ENCODE measurements at places on chromosomes 5 and 9.

DNA sequence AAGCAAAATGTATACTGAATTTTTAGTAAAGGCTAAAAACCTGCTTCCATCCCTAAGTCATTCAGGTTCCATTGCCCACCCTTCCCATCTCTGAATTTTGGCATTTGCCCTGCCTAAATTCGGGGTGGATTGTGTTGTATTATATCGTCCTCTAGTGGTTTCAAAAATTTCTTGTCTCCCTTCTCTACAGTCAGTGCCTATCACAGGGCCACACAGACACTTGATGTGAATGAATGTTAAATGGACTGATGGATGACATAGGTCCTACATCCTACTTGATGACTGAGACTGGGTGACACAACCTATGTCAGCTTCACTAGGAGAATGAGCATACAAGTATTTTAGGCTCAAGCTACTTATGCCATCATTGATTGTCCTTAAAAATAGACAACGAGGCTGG lies 45.6 kb upstream of the SLC30A5 start:
- peak; percentile 48 for DNase-seq

DNA sequence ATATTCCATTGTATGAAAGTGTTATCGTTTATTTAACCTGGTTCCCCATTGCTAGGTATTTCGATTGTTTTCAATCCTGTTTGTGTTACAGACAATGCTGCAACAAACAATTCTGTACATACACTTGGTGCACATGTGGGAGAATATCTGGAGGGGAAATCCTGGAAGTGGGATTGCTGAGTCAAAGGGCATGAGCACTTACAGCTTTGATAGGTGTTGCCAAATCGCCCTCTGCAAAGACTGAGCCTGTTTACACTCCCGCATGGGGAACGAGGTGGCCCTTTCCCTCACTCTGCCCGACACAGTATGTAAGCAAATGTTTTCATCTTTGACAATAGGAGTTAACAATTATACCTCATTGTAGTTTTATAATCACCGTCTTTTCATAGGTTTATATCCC lies 66.2 kb downstream of the PDE6A start:
- no peak for DNase-seq

DNA sequence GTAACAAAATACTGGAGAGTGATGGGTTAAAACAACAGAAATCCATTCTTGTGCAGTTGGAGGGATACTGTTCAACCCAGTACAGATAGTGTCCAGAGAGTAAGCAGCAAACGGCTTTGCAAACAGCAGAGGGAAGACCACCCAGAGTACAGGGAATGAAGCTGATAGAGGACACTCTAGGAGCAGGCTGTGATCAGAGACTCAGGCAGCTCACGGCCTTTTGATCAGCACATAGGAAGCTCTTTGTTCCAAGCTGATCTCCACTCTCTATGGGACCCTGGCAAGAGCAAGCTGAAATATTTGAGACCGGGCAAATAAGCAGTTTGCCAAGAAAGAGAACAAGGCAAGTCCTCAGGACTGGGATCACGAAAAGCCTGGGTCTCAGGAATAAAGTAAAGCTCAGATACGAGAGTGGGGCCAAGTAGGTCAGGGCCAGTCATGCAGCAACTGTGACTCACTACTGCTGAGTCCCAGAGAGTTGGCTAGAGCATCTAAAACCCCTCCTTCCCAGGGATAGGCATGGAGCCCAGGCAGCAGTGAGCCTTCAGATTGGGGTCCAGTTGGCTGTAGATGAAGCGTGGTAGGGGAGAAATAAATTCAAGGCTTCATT lies 52.4 kb downstream of the MELK start:
- no peak for DNase-seq

- no peak for DNase-seq
Measured at GRCh38 chr9:129359162-129359811, 181.2 kb upstream of the IER5L start.

DNA sequence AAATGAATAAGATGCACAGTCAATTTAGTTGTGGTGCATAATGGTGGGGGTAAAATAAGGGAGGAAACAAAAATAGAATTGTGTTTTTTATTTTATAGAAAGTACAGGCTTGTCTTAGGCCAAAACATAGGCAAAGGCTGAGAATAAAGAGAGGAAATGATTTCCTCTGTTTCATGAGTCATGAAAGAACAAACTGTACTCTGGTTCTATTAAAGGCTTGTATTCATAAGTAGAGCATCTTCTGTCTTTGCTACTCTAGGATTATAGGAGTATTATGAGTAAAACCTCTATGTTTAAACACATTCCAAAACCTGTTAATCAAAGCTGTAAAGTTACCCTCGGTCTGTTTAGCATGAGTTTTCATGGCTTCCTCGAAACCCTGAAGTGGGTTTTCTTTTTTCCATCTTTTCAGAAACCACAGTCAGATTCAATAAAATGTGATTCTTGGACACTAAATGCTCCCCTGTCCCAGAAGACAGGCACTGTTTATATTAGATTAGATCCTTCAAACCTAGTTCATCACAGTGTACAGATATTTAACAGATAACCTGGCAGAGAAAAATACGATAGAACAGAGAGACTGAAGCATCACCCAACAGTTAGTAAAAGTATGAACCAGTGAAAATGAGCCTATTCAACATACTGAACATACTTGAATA lies 473.9 kb upstream of the CYLC2 start:
- no peak for DNase-seq

DNA sequence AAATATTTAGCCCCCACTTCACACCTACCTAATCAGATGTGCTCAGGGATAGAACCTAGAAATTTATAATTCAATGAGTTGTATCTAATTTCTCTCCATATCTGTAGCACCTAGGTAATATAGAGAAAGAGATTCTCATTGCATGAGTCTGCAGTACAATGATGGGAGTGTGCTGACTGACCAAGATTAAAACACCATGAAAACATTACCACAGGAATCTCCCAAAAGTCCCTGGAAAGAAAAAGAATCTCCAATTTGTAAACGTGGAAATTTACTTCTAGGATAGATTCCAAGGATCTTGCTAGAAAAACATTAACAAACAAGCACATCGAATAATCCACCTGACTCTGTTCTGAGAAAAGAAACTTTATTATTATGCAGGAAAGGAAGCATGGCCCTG lies 45.0 kb upstream of the DMRTA1 start:
- no peak for DNase-seq

DNA sequence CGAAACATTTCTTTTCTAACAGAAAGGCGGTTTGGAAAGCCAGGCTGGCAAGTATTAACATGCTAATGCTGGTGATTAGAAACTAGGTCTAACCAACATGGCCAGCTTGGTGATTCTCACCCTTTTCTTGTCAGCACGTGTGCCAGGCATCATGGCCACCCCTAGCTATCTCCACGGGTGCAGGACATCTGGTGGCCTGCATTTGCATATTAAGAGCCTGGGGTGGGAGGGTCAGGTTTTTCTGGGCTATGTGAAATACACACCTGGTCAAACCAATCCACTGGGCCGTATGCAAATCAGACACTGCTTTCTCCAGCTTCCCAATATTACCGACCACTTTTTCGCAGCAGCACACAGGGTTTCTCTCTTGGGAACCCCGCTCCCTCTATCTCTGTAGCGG lies 612.1 kb downstream of the PTPRD start:
- no peak for DNase-seq

Data from SK-N-SH (cell line).